Type B pancreatic cell (in vitro differentiated cells): ENCODE measurements at places on chromosomes 7 and 10. TPM values are rescaled to one million over a fixed set of nuclear protein-coding genes. Genes with fewer than 3 reads are reported as not detected.

Gene TACC2
- 67.0 and 71.2 TPM in 2 replicates for total RNA-seq

Gene GSAP
- 5.0 and 6.1 TPM in 2 replicates for total RNA-seq

Gene IFRD1
- total RNA-seq = 78.4 and 93.1 TPM in 2 replicates

Gene CH25H
- 0.43 and 0.70 TPM in 2 replicates for total RNA-seq

DNA sequence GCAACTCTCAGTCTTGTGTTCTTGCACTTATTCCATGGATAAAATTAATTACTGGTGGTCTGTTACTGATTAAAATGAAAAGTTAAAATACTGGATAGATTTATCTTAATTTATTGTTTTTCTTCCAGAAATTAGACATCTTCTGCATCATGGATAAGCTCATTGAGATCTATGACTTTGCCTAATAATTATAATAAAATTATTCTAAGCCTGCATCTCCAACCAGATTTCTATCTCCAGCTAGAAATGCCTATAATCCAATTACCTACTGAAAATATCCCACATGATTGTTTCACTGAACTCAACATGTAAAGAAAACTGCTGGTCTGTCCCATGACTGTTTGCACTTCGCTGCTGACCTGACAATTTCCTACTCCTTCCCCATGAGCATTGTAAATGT, 88.3 kb upstream of the ACBD5 start:
- no peak for DNase-seq

DNA sequence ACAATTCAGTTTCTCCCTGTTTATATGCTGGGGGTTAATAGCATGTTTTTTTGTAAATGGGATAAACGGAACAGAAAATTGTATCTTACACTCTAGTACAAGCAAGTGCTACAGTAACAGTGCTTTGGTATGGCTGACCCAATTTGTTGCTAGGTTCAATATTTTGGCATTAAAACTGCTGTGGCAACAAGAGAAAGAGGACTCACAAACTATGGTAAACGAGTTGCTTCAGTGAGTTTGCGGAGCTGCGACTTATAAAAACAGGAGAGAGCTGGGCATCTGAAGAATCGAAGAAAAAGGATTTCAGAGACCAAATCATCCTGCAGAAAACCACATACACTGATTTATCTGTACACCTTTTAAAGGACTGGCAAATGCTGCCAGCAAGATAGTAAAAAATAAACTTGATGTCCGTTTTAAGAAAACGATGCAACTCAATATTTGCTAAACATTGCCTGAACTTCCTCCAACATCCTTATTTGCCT, 2.2 kb downstream of the GLUD1 start:
- DNase-seq = no peak

DNA sequence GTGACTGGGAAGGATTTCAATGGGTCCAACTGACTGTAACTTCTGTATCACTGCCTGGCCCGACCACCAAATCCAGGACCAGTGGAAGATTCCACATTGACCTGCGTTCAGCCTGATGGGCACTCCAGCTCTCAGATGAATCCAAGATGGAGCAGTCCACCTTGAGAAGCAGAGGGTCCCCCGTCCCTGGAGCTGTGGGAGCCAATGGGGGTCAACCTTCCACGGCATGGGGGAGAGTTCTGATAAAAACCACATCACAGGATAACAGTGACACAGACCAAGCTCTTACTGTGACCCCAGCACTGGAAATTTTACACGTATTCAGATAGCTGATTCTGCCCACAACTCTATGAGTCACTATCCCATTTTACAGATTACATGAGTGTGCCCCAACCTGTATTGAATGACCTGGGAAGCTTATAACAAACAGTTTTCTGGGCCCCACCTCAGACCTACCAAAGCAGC, 11.2 kb downstream of the ZCCHC24 start:
- no peak for DNase-seq

DNA sequence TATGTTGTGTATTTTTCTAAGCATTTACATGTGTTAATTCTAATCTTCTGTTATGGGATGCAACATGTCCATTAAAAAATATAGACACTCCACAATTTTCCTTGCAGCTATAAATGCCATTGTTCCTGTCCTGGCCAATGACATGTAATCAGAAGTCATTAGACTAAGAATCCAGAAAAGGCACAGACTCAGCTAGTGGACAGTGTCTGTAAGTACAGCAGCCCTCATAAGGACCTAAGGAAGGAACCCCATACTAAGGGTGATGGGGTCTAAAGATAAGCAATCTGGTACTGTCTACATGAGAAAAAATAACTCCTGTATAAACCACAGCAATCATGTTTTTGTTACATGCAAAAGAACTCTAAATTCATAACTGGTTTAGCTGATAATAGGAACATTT, 115.9 kb downstream of the GPR85 start:
- DNase-seq = no peak

DNA sequence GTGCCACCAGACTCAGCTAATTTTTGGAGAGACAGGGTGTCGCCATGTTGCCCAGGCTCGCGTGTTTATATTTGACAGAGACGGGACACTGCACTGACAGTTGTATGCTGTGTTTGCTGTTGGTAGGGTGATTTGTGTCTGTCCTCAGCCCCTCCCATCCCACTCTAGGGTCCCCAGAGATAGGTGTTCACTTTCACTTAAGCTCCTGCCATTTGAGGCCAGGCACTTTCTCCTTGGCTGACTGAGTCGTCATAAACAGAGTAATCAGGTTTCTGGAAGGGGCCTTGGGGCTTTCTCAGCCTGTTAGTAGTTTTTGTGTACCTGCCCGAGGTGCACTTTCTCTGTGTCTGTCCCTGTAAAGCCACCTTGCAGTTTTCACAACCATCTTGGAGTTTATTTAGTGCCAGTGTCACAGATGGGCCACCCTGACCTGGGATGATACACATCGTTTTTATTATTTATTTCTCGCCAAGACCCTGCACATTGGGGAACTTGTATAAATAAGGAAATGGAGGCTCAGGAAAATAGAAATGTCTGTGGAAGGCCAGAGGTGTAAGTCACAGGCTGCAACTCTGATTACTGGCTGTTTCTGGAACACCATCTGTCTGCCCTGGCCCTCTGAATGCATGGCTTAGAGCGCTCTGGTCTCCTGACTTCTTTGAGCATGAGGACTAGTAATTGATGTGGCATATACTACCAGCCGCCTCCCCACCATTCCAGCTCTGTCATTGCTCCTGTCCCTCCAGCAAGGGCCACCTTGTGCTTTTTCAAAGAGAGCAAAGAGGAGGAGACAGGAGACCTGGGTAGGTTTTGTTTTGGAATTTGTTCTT, 81.9 kb upstream of the PDCD4 start:
- no peak for DNase-seq

DNA sequence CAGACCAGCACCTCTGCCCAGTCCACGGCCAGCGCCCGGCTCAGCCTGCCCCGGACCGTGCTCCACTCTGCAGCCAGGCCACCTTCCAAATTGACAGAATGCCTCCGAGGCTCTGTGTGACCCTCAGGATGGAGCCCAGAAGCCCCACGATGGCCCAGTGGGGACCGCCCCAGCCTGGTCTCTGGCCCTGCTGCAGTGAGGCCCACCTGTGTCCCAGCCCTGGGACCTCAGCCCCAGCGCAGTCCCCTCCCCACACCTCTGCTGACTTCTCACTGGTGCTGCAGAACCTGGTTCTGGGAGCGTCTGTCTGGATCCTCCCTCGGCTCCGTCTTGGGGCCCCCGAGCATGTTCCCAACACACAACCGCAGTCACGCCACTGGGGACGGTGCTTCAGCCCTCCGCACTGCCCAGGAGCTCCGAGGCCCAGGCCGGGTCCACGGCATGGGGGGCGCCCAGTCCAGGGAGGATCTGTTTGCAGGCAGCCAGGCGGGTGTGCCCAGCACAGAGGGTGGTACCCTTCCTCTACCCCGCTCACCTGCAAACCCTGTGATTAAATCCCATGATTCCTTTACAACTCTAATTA, 248.1 kb downstream of the ELFN1 start:
- no peak for DNase-seq

DNA sequence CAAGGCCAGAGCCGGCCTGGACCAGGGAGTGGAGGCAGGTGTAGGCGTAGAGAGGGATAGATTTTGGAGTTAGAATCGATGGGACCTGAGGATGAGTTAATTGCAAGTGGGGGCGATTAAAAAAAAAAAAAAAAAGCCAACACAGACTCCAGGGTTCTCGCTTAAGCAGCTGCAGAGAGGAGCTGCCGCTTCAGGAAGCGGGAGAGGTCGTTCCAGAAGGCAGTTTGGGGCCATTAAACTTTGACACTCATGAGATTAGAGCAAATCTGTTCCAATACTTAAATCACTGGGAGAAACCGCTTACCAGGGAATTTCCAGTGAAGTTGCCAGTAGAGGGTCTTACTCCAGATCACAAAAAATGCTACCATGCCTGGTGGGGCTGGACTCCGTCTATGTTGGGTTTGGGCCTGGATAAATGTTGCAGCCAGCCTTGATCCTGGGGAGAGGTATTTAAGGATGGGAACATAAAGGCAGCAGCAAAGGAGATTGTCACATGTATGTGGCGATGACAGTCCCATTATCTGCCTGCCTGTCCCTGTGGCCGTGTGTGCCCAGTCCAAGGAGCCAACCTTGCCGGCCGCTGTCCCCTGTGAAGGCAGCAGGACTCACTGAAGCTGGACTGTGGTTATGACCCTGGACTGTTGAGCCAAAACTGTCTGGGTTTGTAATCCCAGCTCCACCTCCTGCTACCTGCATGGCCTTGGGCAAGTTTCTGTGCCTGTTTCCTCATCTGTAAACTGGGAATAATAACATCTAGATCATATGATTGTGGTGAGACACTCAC, 23.9 kb upstream of the GRID1 start:
- no peak for DNase-seq
